ENCODE measurements at places on chromosomes 7 and 10.
A peak's percentile ranks its signal among the peaks of the same experiment; 100 is the strongest.

DNA sequence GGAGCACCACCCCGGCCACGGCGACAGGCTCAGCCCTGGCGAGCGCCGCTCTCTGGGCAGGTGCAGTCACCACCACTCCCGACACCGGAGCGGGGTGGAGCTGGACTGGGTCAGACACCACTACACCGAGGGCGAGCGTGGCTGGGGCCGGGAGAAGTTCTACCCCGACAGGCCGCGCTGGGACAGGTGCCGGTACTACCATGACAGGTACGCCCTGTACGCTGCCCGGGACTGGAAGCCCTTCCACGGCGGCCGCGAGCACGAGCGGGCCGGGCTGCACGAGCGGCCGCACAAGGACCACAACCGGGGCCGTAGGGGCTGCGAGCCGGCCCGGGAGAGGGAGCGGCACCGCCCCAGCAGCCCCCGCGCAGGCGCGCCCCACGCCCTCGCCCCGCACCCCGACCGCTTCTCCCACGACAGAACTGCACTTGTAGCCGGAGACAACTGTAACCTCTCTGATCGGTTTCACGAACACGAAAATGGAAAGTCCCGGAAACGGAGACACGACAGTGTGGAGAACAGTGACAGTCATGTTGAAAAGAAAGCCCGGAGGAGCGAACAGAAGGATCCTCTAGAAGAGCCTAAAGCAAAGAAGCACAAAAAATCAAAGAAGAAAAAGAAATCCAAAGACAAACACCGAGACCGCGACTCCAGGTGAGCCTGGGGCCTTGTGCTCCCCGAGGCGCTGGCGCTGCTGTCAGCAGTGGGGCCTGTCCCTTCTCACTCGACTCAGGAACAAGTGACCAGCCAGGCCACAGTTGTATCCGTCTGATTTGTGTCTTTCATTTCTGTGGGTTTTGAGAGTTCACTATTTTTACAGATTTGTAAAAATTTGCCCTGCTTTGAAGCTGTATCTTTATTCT is 117.7 kb downstream of the CYTH3 start:
- no peak for DNase-seq

DNA sequence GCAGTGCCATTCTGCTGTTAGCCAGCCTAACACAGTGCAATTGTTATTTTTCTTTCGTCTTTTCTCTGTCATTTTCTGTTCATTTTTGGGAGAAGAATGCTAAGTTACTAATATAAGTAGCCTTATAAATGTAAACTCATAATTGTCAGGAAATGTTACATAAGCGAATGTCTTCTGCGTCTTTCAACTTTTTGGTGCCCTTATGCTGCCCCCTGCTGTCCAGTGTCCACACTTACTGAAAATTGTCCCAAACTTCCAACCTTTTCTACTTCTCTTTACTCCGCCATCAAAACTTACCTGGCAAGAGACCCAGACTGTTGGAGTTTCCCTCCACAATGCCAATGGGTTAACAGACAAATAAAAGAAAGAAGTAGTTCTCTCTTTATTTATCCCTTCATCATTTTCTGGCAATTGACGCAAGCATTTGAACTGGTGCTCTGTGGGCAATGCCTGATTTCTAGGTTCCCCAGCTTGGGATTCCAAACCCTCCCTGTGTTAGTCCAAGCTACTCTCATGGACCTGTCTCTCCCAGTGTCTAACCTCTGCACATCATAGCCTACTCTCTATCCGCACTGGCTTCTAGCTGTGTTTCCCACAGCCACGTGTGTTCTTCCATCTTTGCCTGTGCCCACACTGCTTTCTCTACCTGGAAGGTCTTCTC is 21.0 kb upstream of the EPC1 start:
- no peak for DNase-seq

GRCh38 chr10:43128958-43129706 is 9.1 kb upstream of the CSGALNACT2 start:
- DNase-seq: no peak

DNA sequence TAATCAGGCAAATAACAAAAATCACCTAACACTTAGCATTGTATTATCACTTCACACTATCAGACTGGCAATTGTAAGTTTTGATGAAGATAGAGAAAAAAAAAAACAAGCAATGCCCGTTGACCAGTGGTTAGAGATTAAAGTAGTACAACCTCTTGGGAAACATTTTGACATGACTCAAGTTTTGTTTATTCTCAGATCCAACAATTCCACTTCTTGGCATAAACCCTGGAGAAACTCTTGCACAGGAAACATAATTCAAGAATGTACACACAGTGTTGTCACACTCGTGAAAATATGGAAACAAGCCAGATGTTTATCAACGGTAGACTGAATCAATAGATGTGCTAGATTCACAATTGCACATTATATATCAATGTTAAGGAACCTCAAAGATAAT is 37.2 kb downstream of the FRMD4A start:
- no peak for DNase-seq

DNA sequence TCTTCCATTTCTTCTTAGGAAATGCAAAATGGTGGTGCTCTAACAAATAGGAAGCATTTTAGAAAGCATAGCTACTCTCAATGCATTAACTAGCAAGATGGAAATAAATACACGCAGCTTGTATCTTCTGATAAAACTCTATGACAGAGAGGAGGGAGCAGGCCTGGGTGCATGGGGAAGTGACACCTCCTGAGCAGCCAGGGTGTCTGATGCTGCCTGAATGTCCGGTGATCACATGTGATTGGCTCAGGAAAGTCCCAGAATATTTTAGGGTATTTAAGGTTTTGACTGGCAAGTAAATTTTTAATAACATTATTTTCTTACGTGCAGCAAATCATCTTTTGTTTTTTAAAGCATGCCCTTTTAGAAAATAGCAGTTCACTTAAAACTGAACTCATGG is 261.0 kb upstream of the KLF6 start:
- DNase-seq: no peak

- DNase-seq: no peak
Measured at GRCh38 chr7:1085910-1086421, 1.9 kb upstream of the GPER1 start.

- DNase-seq: no peak
Measured at GRCh38 chr7:77184990-77185389, 14.6 kb downstream of the FGL2 start.

DNA sequence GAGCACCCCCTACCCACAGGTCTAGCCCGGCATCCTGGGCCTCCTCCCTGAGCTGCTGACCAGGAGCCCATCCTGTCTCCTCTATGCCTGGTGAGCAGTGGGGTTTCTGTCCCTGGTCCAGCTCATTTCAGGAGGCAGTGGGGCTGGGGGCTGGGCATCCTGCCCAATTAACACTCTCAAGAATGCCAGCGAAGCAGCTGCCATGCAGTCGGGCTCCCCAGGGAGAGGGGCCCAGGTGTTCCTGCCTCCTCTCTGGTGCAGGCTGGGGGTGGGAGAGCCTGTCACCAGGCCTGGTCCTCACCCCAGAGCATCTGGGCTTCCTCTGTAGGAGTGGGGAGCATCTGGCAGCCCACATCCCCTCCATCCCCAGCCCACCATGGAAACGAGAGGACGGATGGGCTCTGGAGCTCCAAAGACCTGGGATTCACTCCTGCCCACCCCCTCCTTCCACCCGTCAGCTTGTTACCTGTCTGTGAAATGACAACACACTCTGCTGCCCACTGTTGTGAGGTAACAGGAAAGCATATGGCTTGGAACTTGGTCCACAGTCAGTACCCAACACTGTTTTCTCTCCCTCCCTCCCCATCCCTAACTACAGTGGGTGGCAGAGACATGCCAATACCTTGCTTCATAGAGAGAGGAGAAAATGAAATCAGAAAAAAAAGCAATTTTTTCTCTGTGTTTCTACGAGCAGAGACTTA is 69.1 kb downstream of the SLIT1 start:
- DNase-seq: no peak

DNA sequence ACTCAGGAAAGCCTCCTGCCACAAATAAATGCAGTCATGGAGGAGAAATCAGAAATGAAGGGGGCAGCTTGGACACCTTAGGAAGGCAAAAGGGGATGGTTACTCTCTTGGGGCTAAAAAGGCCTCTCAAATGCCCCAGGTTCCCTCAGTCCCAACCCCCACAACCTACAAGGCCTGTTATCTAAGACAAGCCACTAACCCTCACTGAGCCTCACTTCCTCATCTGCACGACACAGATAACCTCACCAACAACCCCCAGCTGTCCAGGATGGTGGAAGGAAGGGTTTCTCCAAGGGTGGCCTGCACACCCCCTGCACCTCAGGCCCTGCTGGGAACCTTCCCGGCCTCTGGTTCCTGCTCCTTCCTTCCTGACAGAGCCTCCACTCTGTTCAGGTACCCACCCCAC is 29.2 kb downstream of the SORBS1 start:
- no peak for DNase-seq

DNA sequence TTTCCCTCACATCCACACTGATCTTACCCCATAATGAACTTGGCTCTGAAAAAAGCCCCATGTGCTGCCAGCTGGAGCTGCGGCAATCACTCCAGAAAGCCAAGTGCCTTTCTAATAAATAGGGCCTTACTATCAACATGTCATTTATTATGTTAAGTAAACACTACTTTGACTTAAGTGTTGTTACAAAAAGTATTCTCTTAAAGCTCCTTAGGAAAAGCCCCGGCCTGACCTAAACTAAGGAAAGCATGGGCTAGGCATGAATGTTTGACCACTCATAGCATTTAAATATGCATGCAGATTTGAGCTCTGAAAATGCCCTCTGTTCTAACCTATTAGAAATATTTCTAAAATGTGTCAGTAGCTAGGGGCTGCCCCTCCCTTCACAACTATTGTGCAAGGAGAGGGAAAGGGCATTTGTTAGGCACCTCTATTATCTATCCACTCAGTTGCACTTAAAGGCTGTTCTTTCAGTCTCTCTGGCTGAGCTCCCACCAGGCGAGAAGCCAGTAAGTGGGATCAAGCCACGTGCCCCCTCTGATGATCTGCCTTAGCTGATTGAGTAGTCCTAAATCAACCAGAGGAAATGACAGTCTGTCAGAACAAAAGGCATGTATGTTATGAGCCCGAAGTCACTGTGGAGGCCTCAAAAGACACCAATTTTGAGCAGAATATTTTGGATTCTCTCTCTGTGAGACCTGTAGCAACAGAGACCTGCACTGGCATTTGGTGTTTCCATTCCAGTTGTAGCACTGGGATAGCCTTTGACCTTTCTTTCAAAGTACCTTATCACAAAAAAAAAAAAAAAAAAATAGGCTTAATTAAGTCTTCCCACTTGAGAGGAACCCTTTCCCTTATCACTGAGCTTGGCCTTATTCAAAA is 77.1 kb downstream of the ITGB8 start:
- DNase-seq: no peak

GRCh38 chr10:102404361-102405107 is 9.0 kb downstream of the NFKB2 start:
- DNase-seq: no peak

DNA sequence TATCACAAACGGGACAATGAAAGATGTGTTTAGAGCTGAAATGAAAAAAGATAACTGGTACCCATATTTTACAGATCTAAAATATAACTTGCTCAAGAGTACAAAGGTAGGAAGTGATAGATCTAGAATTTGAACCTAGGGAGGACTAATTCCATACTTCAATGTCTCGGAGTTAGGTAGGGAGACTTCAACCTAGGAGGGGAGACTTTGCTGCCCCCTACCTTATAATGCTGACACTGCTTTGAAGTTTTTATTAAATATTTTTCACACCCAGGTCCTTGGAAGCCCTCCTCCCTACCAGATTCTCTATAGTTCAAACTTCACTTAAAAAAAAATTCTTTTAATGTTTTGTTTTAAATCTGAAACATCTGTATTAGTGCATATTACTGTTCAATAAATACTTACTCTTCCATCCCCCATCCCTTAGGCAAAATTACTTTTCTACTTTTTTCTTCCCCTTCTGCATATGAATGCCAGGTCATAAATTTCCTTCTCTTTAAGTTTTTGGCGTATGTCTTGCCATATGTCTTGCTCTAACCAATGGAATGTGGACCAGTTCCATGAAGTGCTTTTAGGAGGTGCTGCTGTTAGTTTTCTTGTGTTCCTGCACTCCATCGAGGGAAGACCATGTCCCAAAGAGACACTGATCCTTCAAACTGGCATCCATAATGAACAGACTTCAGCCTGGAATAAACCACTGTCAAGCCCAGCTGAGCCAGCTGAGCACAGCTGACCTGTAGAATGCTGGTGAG is 57.8 kb downstream of the MICU1 start:
- DNase-seq: peak; percentile 13

- DNase-seq: no peak
Measured at GRCh38 chr10:29411666-29412315, 122.9 kb downstream of the LYZL1 start.

DNA sequence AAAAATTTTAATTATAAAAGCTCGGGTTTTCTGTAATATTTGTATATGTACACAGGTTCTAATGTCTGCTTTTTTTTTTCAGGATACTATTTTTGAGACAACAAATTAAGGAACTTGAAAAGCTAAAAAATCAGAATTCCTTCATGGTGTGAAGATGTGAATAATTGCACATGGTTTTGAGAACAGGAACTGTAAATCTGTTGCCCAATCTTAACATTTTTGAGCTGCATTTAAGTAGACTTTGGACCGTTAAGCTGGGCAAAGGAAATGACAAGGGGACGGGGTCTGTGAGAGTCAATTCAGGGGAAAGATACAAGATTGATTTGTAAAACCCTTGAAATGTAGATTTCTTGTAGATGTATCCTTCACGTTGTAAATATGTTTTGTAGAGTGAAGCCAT is 57.9 kb upstream of the BAMBI start:
- DNase-seq: no peak

DNA sequence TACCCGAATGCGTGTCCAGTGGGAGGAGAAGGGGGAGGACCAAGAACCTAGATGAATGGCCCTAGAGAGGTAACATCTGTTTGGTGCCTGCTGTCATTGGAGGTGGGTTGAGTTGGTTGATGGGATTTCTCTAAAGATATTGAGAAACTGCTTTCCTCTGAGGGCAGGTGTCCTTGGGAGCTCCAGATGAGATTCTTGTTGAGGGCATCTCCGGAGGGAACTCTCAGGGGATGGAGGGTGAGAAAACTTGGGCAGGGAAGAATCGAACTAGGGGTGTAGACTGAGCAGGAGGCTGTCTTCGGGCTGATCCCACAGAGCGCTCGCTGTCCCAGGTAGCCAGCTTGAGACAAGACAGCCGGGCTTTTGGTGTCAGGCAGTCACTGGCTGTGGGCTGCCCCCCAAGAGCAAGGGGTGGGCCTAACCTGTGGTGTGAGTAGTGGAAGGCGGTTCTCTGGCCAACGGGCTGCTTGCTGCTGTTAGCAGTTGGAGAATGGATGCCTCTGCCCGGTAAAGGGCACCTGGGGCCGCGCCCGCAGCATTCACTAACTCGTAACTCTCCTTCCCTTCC is 3.7 kb downstream of the IRF5 start:
- no peak for DNase-seq
